NCI-H1694 (cell line): ENCODE measurements at places on chromosomes 5 and 9.

DNA sequence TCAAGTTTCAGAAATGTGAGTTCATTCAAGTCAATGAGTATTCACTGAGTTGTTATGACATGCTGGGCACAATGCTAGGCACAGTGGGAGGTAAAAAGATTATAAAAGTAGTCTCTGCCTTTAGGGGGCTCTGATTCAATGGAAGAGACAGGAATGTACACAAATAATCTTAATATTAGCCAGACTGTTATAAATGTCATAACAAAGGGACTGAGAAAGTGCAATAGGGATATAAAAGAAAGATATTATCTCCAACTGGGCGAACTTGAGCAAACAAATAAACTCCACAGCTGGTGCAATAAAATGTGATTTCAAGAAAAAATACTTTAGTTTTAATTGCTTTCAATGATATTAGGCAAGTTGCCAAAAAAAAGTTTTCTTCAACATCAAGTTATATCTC lies 755.2 kb downstream of the BRINP1 start:
- no peak for DNase-seq

DNA sequence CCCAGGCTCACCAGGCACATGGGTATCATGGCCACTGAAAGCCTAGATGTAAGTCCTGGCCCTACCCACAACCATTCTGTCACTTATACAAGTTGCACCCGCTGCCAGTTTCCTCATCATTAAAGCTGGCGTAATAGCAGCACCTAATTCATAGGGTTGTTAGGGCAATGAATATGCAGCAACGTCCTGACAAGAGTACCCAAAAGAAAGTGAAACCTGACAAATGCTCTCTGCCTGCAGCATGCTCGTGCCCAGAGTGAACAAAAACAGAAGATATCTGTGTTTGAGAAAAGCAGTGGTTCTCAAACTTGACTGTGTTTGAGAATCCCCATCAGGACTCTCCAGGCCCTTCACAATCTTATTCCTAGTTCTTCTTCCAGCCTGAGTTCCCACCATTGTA lies 632.4 kb downstream of the SEMA5A start:
- DNase-seq = no peak

- DNase-seq = no peak
These were observed 70.1 kb downstream of the FBXO4 start for GRCh38 chr5:41995193-41995592.

DNA sequence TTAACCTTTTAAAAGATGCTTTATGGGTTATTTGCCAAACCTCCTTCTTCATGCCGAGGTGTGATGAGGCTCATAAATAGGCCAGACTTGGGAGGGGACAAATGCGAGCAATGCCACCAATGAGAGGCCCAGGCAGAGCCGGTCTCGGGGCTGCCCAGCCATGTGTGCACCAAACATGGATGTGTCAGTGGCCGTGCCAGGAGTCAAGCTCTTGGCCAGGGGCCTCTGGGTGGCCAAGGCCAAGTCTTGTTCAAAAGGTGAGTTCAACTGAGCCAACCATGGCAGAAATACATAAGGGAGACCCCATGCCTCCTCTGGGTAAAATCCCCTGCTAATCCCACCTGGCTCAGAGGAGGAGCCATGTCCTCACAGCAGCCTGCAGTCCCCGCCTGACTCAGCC lies 10.9 kb upstream of the LCN15 start:
- DNase-seq = no peak

DNA sequence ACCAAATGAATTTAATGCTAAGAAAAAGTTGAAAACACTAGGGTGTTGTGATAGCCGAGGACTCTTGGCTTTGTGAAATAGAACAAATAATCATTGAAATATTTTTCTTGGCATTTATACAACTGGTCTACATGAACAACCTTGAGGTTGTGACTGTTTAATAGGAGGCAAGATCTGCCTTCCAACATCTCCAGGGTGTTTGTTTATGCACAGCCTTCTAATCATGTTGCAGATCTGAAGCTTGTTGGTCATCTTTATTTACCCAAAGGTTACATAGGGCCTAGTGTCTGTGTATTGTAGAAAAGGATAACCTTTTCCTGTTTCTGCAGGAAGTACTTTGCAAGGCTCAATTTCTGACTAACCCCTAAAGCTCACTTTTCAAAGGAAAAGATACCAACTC lies 65.2 kb upstream of the RANBP3L start:
- DNase-seq = no peak
